Dorsolateral prefrontal cortex (tissue), 122 donors: ENCODE measurements at places on chromosomes 12 and 14.

- DNase-seq: no peak
Measured at GRCh38 chr12:68823696-68824095, 15.7 kb downstream of the MDM2 start.

- DNase-seq: peak; percentile 44
Measured at GRCh38 chr14:103545219-103545914, 16.4 kb downstream of the TRMT61A start.

DNA sequence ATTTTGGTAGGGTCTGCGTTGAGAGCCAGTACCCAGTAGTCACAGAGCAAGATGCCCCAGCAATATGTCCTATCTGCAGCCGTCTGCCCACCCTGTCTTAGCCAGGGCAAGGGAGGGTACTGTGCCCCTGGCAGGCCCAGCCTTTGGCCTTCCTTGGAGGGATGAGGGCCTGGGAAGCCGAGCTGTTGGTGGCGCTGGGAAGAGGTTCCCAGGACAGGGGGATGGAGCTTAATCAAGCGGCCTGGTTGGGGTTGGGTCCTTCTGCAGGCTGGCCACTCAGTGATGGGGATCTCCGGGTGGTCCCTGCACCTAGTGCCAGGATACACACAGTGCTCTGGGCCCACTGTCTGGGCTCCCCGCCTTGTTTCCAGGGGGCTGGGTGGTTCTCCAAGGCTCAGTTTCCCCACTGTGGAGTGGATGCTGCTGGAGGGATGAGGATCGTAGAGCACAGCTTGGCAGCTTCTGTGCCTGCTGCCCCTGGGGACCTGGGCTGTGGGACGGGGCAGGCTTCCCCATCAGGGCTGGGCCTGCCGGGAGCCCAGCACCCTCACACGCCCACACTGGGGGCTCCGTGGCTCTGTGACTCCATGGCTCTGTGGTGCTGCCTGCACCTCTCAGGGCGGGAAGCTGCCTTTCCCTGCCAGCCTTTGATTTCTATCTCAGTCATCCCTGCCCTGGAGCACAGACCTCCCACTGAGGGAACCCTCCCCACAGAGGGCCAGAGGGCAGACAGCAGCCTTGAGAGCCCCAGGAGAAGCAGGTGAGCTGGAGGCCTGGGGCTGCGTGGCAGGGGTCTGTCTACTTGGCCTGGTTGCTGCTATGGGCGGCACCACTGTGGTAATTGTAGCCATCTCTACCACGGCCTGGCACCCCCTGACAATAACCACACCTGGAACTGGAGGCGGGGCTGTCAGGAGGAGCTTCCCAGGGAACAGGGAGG is 357.0 kb downstream of the TMEM121 start:
- DNase-seq: no peak

- DNase-seq: no peak
Measured at GRCh38 chr12:18153826-18154225, 63.8 kb upstream of the RERGL start.
